PC-9 (cell line): ENCODE measurements at places on chromosomes 12 and 14.

DNA sequence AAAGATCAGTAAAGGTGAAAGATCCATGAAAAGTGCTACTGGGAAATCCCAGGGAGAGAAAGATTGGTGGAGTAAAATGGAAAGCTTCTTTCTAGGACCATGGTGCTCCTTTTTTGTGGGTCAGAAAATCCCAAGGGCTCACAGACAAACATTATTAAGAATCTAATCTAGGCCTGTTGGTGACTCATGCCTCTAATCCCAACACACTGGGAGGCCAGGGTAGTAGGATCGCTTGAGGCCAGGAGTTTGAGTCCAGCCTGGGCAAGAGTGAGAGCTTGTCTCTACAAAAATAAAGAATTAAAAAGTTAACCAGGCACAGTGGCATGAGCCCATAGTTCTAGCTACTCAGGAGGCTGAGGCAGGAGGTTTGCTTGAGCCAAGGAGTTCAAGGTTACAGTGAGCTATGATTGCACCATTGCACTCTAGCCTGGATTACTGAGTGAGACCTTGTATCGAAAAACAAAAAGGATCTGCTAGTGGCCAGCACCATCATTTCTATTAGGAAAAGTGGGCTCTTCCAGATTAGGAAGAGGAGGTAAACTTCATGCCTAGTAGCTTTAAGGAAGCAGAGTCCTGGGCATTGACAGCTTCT, 43.0 kb downstream of the TXNRD1 start:
- no peak for DNase-seq

- DNase-seq, result no peak
These were observed 324.0 kb upstream of the TMEM132C start for GRCh38 chr12:127942981-127943380.

DNA sequence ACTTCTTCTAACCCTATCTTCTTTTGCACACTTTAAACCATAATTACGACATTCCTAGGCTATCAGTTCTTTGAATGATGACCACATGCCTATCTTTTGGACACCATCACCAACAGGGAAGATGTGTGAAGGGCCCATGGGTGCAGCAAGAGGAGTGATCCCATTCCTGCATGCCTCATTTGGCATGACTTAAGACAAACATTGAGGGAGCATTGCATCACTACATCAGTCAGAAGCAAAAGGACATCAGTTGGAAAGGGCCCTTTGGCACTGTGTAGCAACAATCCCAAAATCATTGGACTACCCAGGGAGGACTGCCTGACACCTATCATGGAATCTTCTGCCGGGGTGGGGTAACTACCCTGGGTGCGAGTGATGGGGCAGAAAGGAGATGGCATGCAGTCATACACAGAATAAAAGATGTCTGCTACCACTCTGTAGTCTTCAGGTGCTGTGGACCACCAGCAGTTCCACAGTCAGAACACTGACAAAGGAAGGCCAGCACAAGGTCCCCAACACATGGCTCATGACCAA, 10.7 kb upstream of the TMBIM6 start:
- peak; percentile 54 for DNase-seq

GRCh38 chr12:111168009-111168900, 200.6 kb downstream of the PHETA1 start:
- DNase-seq, result no peak

DNA sequence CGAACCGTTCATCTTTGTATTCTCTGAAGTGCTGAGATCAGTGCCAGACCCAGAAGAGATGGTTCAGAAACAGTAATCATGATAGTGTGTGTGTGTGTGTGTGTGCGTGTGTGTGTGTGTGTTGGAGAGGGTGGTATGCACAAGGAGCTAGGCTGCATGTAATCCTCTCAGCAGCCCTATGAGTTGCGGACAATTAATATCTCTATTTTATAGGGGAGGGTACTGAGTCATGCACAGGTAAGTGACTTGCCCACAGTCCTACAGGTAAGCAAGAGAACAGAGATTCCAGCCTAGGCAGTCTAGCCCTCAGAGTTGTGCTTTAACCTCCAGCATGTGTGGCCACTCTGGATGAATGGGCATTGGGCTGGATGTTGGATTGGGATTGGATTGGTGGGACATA, 27.9 kb upstream of the TCL1A start:
- DNase-seq, result no peak

DNA sequence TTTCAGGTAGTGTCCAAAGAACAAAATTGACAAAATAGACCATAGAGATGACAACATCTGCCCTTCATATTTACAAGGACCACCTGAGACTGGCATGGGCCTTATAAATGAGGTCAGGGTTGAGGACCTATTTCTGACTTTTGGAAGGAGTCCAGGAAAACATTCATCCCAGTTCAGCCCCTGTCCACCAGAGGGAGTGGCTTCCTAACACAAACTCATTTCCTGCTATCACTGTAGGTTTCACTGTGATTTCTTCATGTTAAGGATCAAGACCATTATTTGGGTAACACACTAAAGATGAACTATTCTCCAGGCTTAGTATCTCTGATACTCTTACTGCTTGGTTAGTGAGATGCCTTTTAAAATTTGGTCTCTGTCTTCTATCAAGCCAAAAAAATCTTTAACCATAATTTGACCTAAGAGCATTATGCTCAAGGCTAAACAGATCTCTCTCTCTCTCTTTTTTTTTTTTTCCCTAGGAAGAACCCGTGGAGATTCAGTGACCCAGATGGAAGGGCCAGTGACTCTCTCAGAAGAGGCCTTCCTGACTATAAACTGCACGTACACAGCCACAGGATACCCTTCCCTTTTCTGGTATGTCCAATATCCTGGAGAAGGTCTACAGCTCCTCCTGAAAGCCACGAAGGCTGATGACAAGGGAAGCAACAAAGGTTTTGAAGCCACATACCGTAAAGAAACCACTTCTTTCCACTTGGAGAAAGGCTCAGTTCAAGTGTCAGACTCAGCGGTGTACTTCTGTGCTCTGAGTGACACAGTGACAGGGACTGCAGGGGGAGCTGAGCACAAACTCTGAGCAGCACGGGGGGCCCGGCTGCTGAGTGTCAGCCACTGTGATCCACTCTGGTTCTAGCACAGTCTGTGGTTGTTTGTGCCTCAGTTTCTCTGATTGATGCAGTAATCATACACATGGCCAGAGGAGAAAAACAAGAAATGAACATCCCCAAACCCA, 267.6 kb upstream of the OR4E1 start:
- peak; percentile 6 for DNase-seq

DNA sequence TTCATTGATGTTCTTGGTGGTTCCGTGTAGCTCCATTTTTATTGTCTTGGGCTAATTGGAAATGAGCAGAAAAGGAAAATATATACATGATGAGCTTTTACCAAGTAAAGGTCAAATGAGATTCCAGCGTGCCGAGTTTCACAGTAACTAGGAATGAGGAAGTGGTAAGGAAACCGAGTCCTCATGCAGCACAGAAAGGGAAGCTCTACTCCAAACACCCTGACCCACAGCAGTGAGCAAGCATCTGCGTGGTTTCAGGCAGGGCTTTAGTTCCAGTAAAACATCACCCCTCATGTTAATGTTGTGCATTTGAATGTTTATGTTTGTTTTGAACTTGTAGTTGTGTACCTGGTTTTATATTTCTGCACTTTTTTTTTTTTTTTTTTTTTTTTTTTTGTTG, 208.0 kb downstream of the SLC41A2 start:
- peak; percentile 44 for DNase-seq

DNA sequence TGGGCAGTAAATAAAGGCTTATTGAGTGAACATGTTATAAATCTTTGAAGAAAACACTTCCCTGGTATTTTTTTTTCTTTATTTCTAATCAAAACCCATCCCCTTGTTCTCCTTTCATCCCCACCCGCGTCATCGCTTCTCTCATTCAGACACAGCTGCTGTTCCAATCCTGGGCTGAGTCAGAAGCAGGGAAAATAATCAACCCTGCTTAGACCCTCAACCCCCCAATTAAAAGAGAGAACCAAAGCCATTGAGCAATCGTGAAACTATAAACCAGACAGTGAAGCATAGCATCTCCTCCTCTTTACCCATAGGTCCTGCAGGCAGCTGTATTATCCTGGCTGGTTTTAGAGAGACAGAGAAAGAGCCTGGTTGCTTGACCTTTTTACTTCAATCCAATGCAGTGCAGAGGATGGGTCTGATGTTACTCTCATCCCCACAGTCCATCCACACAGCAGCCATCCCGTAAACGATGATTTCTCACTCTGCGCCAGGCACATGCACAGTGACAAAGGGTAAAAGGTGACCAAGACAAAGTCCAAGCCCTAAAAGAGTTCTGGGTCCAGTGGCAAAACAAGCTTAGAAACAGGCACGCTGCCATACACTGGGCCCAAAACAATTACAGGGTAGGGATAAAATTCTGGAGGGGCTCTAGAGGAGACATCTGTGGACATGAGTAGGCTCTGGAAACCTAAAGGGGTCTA, 238.3 kb downstream of the GALC start:
- DNase-seq, result no peak

DNA sequence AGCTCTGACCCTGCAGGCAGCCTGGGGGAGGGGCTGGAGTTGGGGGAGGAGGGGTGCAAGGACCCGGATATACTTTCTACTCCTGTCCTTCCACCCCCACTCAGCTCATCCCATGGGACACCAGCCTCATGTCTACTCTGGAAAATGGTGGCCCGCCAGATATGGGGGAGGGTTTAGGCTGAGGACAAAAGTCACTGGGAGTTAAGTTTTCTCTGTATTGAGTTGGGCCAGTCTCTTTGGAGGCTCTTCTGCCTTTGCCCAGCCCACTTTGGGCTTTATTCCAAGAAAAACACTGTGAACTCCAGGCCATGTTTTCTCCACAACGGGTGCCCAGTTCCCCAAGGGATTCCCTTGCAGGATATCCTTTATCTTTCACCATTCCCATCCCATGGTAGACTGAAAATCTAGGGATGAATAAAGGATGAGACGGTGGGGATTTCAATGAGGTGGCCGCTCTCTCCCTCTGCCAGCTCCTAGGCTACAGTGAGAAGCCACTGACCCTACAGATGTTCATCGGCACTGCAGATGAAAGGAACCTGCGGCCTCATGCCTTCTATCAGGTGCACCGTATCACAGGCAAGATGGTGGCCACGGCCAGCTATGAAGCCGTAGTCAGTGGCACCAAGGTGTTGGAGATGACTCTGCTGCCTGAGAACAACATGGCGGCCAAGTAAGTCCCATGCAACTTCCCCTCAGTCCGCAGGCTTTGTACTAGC, 4.9 kb downstream of the NFATC4 start:
- DNase-seq, result no peak

DNA sequence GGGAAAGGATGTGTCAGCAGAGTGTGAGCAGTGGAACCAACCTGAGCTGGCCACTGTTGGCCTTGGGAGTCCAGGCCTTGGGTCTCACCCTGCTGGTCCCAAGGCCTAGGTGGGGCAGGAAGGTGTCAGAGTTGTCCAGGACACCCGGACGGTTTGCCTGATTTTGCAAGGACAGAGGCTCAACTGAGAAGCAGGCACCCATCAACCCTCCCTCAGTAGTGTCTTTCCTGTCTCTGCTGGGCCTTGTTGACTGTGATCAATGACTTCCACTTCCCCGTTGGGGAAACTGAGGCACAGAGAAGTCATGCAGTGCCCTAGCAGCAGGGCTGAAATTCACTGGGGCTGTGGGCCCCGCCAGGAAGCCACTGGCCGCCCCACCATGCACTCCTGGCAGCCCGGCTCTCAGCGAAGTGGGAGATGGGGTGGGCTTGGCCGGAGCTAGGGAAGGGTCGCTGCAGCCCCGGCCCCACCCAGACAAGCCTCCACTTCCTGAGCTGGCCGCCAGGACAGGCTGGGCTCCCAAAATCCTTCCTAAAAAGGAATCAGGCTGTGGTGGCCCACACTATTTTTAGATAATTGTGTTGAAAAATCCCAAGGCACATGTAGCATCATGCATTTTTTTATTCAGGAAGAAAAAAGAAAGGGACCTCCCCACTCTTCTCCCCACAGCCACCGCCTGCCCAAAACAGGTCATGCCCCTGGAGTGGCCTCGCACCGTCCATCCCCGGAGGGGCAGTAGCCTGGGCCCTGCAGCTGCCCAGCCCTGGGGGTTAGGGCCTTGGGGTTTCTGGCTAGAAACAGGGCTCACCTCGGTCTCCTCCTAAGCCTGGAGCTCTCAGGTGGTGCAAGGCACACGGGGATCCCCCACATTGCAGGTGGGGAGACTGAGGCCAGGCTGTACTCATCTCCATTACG, 127.4 kb downstream of the CALM1 start:
- DNase-seq, result no peak

DNA sequence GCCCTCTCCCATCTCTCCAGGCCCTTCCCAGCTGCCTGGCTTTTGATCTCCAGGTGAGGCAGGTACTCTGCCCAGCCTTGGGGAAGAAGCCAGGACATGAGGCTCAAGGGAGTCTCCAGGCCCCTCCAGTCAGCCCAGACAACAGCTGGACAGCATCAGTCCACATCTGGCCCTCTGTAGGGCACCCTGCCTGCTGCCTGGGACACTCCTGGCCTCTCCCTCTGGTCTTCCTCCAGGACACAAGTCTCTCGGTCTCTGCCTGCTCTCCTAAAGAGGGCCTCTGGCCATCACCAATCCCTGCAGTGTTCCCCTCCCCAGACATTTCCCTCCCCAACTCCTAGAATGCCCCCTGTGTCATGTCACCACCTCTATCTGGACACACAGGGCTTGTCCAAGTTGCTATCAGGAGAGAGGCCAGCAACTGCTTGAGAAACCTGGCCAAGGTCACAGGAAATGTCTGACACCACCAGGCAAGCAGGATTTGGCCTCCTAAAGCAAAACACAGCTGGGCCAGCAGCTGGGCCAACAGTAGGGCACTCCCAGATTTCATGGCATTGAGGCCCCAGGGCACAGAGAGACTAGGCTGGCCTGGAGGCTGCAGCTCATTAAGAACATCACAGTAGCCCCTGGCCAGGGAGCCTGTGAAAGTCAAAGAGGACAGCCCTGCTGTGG, 29.0 kb downstream of the LTBP2 start:
- peak; percentile 87 for DNase-seq

DNA sequence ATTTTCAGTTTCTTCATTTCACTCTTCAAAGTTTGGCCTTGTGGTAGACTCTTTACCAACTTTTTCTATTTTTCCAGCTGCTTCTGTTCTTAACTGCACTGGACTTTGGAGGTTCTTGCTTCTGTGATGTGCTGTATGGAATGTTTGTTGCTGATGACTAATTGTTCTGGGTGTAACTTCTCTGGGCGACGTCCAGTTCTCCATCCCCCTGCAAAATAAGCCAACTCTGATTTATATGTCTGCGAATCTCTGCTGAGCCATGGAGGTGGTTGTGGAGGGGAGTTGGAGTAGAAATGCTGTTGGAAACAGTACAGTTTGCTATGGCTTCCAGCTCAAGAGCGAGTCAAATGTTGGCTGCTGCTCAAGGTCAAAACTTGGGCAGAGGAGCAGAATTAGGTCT, 113.9 kb upstream of the DYRK2 start:
- peak; percentile 21 for DNase-seq

- no peak for DNase-seq
These were observed 96.0 kb upstream of the TMTC1 start for GRCh38 chr12:29879606-29880308.

DNA sequence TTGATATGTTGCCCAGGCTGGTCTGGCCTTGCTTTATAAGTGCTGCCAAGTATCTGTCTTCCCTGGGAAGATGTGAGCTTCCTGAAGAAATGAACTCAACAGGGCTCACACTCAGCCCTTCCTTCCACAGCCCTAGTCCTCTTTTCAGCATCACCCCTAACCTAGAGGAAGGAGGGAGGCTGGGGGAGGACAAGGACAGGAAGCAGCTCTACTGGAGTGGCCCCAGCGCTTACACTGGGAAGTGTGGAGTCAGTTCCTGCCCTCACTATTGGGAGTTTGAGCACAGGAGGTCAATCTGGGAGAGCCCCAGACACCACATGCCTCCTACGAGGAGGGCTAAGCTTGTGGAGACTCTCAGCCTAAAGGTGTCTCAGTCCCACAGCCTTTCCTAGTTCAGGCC, 16.8 kb downstream of the GALNT6 start:
- DNase-seq, result no peak

GRCh38 chr12:27703720-27704452, 6.7 kb upstream of the MRPS35 start:
- DNase-seq, result peak; percentile 71
